ENCODE measurements at places on chromosomes 5 and 9.

DNA sequence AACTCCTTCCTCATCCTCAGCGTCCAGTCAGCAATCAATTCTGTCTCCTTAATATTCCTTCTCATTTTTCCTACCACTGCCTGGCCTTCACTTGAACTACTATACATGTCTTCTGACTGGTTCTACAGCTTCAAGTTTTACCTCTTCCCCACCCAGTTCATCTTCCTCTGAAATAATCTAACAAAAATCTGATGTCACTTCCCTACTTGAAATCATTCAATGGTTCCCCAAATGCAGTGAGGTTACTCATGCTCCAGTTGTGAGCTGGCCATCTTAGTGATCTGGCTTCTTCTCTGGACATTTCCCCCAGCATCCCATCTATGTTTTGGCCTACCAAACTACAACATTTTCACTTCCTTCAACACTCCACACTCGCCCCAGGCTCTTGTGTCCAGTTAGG is 14.9 kb upstream of the TMEM267 start:
- DNase-seq = no peak

GRCh38 chr5:170880084-170880483 is 18.3 kb downstream of the RANBP17 start:
- DNase-seq = no peak

- no peak for DNase-seq
Measured at GRCh38 chr5:90398726-90399125, 10.8 kb downstream of the CETN3 start.

DNA sequence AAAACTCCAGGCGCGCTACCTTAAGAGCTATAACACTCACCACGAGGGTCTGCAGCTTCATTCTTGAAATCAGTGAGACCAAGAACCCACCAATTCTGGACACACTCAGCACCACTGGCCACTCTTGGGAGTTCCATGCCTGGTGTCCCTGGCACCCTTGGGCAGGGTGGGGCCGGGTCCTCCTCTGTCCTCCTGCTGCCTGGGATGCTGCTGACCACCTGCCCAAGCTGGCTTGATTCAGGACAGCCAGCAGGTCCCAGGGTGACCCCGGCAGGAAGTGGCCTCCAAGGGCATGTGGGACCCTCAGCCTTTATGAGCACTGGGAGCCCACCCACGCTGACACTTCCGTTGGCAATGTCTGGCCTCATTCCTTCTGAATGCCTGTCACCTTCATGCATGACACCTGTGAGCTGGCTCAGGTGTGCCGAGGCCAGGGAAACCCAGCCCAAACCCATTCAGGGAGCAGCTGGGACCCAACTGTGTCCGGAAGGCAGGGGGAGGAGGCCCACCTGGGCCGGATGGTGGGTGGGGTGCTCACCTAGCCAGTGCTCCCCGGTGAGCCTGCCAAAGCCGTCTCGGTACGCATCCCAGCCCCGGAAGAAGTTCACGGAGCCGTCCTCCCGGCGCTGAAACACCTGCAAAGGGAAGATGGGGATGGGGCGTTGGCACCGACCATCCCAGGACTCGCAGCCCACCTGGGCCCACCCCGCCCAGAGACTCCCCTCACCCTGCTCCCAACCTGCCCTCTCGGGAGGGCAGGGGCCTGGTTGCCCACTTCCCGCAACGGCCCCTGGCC is 14.8 kb upstream of the QRFP start:
- no peak for DNase-seq

GRCh38 chr9:133201424-133202144 is 7.5 kb downstream of the OBP2B start:
- DNase-seq = no peak

- no peak for DNase-seq
Measured at GRCh38 chr9:137272241-137273094, 5.1 kb upstream of the TOR4A start.

DNA sequence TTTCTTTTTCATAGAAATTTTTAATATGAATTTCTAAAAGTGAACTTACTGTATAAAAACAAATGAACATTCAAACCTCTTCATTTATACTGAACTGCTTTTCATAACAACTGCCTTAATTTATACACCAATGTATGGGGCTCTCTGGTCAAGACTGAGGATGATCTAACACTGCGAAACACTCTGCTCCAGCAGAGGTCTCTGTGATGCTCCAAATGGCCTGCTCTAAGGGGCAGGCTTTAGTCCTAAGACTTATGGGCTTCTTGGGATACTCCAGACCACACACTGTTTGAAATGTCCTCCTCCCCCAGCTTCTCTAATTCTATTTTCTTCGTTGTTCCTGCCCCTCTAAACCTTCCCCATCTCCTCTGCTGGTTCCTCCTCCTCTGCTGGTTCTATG is 58.5 kb downstream of the LIFR start:
- DNase-seq = no peak

- no peak for DNase-seq
Measured at GRCh38 chr5:139481122-139481533, 1.4 kb downstream of the STING1 start.

DNA sequence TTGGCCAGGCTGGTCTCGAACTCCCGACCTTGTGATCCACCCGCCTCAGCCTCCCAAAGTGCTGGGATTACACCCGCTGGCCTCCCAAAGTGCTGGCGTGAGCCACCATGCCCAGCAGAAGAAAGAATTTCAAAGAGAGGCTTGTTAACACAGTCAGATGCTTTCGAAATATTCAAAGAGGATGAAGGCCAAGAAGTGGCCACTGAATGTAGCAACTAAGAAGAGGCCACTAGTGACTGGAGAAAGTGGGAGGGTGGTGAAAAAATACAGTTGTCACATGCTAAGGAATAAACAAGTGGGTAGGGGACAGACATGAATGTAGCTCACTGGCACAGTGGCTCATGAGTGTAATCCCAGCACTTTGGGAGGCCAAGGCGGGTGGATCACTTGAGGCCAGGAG is 13.0 kb upstream of the TPM2 start:
- DNase-seq = no peak

DNA sequence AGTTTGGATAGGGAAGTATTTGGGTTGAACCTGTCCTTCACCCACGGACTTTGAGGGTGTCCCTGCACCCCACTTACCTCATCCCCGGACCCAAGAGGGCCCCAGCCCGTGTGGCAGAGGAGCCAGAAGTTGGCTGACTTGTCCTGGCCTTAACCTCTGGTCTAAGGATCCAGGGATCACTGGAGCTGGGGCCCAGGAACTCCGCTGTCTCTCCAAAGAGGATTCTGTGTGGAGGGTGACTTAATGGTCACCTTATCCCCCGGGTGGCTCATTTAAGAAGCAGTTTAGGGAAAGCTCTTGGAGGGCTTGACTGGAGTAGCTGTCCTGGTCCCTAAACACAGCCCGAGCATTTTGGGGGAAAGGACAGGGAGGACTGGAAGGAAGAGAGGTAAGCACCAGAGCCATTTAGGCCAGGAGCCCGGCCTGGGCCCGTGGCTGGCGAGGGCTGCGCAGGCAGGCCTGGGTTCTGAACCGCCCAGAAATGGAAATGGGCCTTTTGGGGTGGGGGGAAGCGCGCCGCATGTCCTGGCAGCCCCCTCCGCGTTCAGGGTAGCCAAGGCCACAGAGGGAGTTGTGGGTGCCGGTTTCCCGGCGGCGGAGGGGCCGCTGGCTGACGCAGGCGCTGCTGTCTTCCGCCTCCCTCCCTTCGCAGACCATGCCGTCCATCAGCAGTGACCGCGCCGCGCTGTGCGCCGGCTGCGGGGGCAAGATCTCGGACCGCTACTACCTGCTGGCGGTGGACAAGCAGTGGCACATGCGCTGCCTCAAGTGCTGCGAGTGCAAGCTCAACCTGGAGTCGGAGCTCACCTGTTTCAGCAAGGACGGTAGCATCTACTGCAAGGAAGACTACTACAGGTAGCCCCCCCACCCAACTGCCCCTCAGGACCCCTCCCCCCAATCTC is 2.0 kb downstream of the LHX2 start:
- no peak for DNase-seq

DNA sequence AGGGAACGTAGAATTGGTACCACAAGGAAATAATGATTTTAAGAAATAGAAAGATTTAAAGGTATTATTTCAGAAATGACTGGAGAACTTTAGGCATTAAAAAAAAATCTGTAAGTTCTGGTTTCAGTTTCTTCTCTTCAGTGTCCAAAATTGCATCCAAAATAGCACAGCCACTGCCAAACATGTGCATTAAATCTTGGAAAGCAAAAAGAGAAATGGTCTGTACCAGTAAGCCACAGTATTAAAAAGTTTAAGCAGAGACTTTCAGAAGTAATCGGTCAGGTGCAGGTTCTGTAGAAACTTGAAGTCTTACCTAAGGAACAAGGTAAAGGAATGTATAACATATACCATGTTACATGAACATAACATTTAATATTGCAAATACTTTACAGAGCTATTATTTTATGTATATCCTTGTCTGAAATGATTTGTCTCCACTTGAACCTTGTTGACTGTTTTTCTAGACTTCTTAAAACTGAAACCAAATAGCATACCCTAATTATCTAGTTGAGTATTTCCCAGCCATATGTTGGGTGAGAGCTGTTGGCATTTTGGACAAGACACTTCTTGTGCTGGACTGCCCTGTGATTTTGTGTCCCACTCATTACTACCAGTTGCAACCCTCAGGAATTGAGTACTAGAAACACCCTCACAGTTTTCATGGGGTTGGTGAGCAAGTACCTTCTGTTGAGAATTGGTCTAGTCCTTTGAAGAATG is 32.1 kb downstream of the NIPBL start:
- DNase-seq = peak; percentile 31

- no peak for DNase-seq
Measured at GRCh38 chr9:126778141-126778540, 26.7 kb upstream of the ZBTB43 start.

DNA sequence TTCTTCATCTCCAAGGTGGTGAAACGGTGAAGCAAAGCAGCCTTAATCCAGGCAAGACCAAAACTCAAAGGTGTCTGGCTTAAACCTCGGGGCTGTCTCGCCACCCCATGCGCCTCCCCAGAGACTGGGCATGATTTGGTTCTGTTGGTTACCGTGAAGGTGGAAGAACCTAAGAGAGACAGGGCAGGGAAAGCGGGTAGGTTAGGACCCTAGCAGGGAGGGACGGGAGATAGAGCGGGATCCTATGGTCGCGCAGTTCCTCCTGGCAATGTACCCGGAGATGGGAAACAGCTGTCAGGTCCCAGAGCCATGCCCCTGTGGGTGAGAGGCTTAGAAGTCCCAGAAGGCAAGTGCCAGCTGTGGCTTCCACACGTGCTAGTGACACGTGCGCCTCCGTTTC is 418.3 kb upstream of the IRX1 start:
- no peak for DNase-seq

DNA sequence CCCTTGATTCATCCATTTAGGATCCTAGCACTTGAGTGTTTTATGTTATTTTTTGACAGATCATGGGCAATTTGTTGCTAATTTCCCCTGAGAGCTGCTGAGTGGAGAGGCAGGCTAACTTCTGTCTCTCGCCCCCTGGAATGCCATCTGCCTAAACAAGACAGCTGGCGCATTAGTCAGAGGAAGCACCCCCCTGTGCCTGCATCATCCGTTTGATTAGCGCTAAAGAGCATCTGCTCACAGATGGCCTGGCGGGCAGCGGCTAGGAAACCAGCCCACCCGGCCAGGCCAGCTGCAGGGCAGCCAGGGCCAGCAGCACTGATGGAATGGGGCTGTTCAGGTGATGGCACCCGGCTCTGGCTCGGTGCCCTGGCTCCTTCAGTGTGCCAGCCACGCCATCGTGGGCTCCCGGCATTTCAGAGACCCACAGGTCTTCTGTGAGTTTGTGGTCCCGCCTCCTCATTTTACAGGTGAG is 22.9 kb upstream of the ASS1 start:
- peak; percentile 91 for DNase-seq

- DNase-seq = no peak
Measured at GRCh38 chr5:153827397-153827796, 211.3 kb downstream of the FAM114A2 start.

- DNase-seq = no peak
Measured at GRCh38 chr5:147375151-147375550, 134.7 kb downstream of the DPYSL3 start.

GRCh38 chr9:84145031-84145430 is 164.4 kb downstream of the RMI1 start:
- DNase-seq = no peak

DNA sequence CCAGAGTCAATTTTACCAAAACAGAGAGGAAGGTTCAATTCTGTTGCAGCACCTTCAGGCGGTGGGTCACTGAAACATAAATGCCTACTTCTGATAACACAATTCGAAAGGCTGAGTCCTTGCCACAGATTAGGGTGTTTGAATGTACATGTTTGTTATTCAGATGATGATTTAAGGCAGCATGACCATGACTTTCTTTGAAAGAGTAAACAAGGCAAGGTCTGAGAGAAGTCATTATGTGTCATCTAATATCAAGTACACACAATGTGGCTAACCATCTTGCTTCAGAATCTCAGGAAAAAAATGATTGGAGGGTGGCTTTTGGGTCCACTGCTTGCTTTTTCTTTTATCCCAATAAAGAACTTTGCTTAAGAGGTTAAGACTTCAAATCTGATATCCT is 457.5 kb downstream of the TAF11L14 start:
- DNase-seq = no peak

GRCh38 chr9:91001146-91001611 is 199.6 kb downstream of the SYK start:
- no peak for DNase-seq

DNA sequence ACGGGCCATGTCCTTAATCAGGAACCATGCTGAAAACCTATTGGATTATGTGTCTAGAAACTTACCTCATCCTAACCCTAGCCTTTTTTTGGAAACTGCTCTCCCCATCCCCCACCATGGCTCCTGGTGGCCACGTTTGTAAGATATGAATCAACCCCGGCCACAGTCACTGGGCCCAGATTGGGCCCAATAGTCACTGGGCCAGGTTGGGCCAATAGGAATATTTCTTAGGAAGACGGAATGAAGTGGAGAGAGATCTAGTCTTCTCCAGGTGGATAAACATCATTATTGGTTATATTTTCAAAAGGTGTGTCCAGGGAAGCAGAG is 468.7 kb downstream of the ARHGEF28 start:
- DNase-seq = no peak

- no peak for DNase-seq
Measured at GRCh38 chr5:127609011-127609410, 39.9 kb upstream of the CTXN3 start.

GRCh38 chr9:107285286-107285685 is 2.2 kb downstream of the RAD23B start:
- DNase-seq = no peak

- no peak for DNase-seq
Measured at GRCh38 chr5:136130581-136130980, 2.1 kb upstream of the SMAD5 start.

GRCh38 chr9:107929443-107929842 is 439.9 kb upstream of the KLF4 start:
- DNase-seq = no peak

- DNase-seq = no peak
Measured at GRCh38 chr9:70409800-70410199, 4.7 kb downstream of the KLF9 start.
